ENCODE measurements at places on chromosomes 12 and 14.

- peak; percentile 36 for DNase-seq
Measured at GRCh38 chr12:2834581-2835491, at the start of gene NRIP2. Gene NRIP2, minus strand, starts transcription at chr12:2835035. Its CDS starts 52 bp downstream, at chr12:2834983.

DNA sequence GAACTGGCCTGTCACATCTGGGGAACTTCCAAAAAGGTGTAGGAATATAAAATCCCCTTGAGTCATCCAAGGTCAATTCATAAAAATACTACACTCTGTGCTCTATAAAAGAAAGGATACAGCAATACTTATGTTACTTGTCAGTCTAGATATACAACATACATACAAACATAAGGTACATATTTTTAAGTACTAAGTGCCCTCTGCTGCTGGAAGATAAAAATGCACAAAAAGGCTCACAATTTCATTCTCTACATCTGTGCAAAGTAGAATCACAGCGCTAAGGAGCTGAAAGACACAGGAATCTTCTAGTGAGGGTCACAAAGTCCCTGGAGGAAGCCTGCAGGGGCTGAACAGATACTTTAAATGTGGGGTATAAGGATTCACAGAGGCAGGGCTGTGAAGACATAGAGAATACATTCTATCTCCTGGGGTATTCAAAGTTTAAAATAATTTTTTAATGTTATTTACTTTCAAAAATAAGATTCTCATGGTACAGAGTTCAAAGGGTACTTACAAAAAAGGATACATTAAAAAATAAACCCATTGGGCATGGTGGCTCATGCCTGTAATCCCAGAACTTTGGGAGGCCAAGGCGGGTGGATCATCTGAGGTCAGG lies 10.2 kb upstream of the GOLGA5 start:
- DNase-seq = no peak

GRCh38 chr14:21382886-21383847 lies 652 bp downstream of the SUPT16H start:
- no peak for DNase-seq

DNA sequence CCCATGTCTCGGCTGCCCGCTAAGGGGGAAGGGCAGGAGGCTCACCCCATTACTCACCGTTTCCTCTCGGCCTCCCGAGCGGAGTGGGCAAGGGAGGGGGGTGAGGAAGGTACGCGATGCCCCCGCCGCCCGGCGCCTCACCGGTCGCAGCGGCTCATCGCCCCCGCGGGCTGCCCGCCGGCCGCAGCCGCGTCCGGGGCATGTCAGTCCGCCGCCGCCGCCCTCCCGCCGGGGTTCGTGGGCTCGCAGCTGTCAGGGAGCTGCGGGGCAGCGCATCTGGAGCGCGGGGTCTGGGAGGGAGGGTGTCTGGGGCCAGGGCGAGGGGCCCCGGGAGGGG lies 461 bp downstream of the SLC8A3 start:
- DNase-seq = no peak

- DNase-seq = no peak
Measured at GRCh38 chr12:42582050-42582449, 7.5 kb downstream of the PRICKLE1 start.
